ENCODE measurements at places on chromosomes 4 and X.

DNA sequence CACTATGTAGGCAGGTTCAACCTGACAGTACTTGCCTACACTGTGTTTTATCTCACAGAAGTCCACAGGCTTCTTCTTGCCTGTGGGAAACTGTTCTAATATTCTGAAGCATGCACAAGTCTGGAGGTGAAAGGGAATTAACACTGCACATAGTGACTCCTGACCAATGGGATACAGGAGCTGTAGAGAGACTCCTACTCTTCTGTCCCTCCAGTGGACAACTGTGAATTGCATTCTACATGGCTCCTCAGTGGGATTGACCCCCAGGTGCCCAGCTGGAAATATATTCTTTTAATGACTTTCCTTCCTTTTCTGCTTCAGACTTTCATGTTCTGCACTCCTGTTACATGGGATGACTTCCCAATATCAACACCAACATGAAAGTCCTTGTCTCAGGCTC lies 8.2 kb upstream of the YIPF6 start:
- DNase-seq = no peak

GRCh38 chr4:16120720-16121119 lies 36.9 kb upstream of the PROM1 start:
- DNase-seq = no peak

DNA sequence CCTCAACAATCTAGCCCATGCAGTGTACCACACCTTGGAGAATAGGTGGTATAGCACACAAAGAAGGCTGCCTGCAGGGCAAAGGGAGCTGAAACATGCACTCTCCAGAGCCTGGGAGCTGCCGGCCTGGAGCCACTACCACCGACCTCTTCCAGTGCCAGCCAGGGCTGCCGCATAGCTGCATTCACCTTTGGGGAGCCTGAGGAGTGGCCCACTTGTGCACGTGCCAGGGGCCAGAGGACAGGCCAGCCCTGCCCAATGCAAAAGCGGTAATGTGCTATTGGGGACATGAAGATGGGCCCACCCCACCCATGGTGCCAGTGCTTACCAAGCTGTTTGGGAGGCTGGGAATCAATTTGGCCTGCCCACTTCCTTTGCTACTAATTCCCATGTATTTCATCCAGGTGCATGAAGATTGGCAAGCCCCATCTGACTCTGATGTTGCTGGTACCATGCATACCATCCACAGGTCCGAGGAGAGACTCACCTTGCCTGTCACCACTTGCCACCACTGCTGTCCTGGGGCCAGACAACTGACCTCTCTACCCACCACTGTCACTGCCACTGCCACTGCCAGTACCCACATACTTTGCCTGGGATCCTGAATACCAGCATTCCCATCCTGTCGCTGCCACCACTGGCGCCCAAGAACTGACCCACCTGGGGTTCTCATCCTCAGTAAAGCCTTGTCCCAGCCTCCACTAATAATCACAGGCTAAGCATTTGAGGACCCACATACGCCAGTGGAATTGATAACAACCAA lies 506.9 kb downstream of the MAGEB5 start:
- DNase-seq = no peak

DNA sequence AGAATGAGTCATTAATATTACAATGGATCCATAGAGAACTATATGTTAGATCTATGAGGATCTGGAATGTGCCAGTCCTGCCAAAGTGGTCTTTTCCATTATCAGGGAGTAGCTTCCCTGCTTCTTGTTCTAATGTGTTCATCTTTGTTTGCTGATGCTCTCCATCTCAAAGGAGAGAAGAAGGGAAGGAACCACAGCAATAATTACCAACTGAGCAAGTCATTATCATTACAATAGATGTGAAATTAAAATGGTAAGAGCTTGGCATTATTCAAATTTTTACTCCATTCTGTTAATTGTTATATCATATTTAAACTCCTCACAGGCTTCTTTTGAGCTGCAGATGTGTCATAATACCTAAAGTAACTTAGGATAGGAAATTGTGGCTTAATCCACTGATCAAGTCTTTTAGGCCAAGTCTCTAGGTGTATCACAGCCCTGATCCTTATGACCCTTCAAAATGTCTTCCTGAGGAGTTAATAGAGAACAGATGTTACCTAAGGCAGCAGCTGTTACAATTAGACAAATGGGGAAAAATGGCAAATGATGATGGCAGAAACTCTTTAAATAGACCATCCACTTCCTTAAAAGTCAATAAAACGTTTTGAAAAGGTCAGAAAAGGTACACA lies 1492.7 kb upstream of the IGFBP7 start:
- no peak for DNase-seq

GRCh38 chr4:86483773-86484172 lies 110.3 kb upstream of the PTPN13 start:
- DNase-seq = no peak

GRCh38 chr4:168849997-168850396 lies 160.1 kb downstream of the CBR4 start:
- no peak for DNase-seq

DNA sequence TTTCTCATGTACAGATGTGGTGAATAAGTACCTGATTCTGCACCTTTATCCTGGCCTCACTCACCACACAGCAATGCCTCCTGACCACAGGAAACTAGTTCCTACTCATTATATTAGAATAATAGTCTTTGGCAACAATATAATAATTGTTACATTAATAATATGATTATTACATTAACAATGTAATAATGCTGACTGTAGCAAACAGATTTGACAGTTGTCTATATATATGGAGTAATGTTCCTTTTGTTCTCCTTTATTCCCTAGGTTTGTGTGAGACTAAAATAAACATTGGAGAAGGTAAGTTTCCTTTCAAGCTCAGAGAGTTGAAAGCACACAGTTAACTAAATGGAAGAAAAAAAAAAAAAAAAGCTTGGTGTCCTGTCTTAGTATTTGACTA lies 40.6 kb upstream of the NAA11 start:
- DNase-seq = no peak

DNA sequence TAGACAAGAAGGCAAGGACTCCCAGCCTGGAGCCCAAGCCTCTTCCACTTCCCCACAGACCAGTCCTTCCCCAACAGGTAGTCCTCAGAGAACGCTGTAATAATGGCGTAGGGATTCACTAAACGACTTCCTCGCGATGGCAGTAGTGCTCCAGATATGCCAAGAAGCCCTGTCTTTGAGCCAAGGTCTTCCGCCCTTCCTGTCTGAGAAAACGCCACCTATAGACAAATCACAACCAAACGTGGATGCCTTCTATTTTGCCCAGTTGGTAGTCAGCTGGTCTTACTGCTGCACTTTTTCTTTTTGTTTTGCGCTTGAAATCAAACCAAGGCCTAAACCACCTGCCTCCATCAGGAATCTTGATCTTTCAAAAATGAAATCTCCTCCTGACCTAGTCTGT lies 203.3 kb downstream of the OR13H1 start:
- no peak for DNase-seq

- DNase-seq = no peak
Observed at GRCh38 chr4:22047793-22048192, 99.2 kb upstream of the KCNIP4 start.

GRCh38 chr4:57580710-57581599 lies 470.8 kb upstream of the IGFBP7 start:
- DNase-seq = no peak

DNA sequence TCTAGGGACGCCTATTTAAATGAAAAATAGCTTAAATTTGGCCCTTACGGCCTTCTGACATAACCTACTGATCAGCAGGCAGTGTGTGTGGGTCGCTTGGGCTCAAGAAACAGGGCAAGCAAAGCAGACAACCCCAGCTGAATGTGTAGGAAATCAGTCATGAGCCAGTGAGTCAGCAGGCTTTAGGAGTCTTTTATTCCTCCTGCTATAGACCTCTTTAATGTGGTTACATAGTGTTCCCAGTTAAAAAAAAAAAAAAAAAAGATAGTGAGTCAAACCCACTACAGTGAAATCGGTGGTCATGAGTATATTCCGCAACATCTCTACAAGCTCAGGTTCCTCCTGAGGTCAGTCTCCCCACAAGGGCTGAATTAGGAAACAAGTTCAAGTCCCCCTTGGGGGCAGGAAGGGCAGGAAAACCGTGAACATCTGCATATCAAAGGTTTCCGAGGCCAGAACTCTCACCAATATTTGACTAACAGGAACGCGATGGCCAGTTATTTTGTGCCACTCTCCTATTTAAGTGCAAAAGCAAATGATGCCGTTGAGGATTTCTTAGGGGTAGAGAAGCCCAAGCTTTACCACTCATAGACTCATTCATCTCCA lies 32.7 kb downstream of the ACSL1 start:
- peak; percentile 29 for DNase-seq

- no peak for DNase-seq
Observed at GRCh38 chr4:88818631-88819470, 121.2 kb upstream of the NAP1L5 start.

- no peak for DNase-seq
Observed at GRCh38 chr4:38669208-38669607, 5.2 kb downstream of the KLF3 start.

DNA sequence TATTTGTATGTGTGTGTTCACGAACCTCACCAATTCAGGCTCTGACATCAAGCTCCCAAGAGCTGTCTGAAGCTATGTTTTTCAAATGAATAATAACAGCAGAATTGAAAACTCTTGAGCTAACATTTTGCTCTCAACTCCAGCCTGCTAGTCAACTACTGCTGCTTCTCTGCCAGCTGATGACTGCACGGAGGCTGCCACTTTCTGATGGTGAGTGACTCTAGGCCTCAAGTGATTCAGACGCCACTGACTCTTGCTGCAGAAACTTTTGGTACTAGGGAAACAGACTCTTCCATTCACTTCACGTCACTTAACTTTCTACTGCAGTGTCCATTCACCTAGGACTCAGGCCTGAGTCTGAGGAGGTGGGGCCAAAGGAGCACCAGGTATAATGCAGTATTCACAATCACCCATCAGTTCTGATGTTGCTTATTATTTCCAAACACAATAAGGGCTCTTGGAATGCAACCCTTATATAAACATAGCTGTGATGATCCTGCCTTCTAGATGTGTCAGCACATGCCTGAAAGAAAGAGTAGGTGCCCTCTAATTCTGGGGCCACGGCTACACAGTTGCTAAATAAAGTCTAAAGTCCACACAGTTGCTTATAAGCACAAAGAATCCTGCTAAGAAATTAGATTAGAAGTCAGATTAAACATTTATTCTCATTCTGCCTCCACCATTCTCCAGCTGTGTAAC lies 16.0 kb downstream of the PRDM8 start:
- DNase-seq = no peak

GRCh38 chr4:40688446-40689095 lies 58.9 kb upstream of the RBM47 start:
- DNase-seq = no peak

DNA sequence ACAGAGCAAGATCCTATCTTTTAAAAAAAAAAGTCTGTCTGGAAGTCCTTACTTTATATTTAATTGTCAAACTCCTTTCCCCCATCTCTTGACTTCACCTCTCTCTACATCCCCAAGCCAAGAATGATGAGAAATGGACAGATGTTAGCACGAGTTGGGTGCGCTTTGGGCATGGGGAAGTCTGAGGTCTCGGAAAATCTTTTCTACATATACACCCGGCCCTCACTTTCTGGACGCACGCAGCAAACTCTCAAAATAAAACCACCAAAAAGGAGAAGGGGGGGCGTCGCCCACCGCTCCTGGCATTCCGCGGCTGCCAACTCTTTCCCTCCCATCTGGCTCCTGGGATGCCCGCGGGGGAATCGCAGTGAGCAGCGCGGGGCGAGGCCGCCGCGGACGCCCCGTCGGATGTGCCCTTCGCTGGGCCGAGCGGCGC lies 756 bp downstream of the IGFBP7 start:
- no peak for DNase-seq

GRCh38 chr4:99817309-99817890 lies 773 bp downstream of the DAPP1 start:
- DNase-seq = no peak

GRCh38 chr4:93810340-93810992 lies 18.1 kb upstream of the ATOH1 start:
- DNase-seq = no peak

GRCh38 chr4:24855741-24856140 lies 57.1 kb downstream of the CCDC149 start:
- no peak for DNase-seq

DNA sequence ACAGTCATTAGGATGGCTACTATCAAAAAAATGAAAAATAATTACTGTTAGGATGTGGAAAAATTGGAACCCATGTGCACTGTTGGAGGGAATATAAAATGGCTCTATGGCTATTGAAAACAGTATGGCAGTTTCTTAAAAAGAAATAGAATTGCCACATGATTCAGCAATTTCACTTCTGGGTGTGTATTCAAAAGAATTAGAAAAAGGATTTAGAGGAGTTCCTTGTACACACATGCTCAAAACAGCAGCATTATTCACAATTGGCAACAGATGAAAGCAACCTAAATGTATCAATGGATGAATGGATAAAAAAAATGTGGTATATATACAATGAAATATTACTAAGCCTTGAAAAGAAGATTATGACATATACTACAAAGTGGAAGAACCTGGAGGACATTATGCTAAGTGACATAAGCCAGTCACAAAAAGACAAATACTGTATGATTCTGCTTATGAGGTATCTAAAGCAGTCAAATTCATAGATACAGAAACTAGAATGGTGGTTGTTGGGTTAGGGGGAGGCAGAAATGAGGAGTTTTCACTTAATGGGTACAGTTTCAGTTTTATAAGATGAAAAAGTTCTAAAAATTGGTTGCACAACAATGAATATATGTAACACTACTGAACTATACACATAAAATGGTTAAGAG lies 123.2 kb downstream of the ELOVL6 start:
- DNase-seq = no peak

GRCh38 chrX:153642655-153643430 lies 4.2 kb upstream of the DUSP9 start:
- no peak for DNase-seq

- no peak for DNase-seq
Observed at GRCh38 chr4:79212311-79212710, 113.5 kb downstream of the NAA11 start.

DNA sequence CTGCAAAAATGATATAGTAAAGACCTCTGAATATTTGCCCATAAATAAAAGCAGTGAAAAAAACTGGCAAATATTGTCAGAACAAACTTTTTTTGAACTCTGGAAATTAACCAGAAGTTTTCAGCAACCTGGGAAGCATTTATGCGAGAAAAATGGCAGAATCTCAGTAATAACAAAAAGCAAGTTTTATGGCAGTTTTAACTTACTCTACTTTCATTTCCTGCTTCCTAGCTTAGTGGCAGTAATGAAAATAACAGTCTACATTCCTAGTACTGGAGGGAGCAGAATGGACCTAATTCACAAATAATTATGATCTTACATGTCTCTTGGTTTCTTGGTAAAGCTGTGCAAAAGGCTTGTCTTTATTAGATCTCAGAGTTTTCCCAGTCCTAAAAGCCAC lies 460.1 kb downstream of the NAF1 start:
- DNase-seq = no peak

DNA sequence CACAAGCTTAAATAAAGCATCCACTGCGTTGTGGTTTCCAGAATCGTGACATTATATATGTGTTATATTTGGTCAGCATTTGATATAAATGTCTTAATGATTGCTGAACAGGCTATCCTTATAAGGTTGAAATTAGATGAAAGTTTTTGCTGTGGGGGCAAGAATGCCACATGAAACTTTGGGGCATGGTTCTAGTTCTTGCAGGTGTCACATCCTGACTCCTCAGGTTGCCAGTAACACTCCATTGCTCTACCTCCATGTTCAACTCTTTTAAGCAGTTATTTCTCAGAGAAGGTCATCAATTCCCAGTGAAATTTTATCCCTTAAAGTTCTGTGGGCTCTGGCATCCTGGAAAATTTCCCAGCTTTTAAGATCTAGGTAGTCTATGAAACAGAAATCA lies 33.7 kb downstream of the NFKB1 start:
- DNase-seq = no peak

Measured in activated naive CD8-positive, alpha-beta T cell treated with anti-CD3 and anti-CD28 coated beads, Interleukin-2, amount 50 U/mL, for 16 hours (primary cell).